Activated naive CD4-positive, alpha-beta T cell (primary cell): ENCODE measurements at places on chromosomes 5 and 9.

GRCh38 chr9:21154018-21154608 lies 12.3 kb downstream of the IFNA21 start:
- no peak for DNase-seq

DNA sequence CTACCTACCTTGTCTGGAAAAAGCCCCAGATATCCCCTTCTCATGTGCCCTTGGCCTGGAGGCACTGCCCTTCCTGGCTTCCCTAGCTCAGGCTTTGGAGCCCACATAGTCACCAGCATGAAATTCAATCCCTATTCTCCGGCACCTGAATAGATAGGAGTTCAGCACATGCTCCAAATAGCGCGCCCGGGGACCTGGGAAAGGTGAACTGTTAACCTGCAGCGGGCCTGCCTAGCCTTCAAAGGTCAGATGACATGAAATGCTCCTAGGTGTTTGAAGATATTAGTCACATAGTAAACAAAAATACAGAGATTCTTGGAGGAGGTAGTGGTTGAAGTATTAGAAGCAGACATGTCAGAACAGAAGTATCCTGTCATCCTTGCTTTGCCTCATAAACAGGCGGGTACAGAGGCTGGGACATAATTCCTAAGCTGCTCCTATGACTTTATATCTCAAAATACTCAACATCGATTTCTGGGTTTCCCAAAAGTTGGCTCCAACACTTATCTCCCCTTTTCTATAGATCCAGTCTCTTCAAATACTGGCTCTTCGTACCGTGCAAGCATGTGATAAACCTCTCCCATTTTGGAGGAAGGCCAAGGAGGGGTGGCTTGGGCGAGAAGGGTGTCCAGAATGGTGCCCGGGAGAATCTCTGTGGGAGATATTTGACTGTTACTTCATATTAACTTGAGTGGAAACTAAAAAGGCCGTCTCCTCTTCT lies 88.0 kb upstream of the ANKH start:
- no peak for DNase-seq

DNA sequence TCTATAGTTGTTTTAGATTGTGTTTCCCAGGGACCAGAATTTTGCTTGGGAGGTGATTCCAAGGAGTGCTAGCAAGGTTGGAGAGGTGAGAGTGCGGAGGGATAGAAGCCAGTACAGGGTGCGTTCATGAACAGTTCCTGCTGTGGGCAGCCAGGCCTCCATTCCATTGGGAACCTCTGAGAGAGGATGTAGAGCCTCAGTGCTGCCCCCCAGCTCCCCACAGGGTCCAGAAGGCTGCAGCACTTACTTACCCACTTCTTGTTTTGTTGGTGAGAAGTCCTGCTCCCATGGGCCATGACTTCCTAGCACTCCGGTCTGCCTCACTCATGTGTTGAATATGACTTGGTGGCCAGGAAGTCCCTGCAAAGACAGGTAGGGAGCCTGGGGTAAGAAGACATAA lies 128.2 kb upstream of the GAS1 start:
- DNase-seq = no peak

DNA sequence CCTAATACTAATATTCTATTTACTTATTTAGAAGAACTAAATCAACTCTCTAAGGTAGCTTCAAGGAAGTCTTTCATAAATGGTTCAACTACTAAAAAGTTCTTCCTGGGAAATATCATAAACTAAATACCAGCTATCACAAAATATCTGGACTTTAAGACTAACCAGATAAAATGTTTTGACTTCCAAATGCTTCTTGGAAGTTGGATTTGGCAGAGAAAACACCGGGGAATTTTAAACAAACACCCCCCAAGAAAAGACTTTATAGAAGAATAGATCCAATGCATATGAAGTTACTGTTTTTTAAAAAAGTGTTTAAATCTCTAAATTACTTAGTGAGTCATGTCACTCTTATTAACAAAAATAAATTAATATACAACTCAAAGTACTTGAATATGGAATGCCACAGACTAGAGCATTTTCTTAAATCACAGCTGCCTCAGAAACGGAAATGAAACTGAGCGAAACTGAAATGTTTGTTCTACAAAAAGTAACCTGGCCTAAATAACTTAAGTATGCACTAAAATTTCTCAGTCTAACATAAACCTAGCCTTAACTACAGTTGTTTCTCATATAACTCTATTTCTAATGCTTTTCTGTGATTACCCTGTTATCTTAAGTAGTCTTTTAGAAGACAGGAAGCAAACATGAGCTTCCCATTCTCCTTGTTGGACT lies 6.8 kb downstream of the ABCA1 start:
- no peak for DNase-seq

DNA sequence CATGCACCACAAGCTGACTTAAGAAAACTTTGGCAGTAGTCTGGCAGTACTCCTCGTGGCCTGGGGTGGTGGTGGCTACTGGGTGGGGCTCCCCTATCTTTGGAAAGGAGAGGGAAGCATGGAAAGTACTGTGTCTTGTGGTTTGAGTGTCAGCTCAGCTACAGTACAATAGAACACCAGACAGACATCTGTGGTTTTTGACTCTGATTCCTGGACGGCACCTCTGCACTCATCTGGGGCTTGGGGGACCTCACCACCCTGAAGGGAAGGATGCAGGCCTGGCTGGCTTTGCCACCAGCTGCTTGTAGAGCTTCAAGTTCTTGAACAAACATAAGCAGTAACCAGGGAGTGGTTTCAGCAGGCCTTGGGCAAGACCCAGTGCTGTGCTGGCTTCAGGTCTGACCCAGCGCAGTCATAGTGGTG lies 40.6 kb downstream of the TNFSF8 start:
- DNase-seq = no peak

DNA sequence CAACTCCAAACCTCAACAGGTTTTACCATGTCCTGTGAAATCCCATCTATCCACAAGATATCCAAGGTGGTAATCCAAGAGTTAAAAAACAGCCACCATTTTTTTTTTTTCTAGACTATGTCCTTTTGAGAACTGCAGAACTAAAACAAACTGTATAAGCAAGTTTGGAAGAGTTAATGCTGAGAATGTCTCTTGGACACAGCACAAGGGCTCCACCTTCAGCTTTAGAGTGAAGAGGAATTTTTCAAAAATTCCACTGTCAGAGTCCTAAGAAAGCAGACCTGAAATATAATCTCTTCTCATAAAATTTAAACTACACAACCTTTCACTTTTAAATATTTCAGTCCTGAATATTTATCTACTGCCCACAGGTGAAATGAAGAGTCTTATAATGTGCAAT lies 167.8 kb upstream of the CCNG1 start:
- no peak for DNase-seq

DNA sequence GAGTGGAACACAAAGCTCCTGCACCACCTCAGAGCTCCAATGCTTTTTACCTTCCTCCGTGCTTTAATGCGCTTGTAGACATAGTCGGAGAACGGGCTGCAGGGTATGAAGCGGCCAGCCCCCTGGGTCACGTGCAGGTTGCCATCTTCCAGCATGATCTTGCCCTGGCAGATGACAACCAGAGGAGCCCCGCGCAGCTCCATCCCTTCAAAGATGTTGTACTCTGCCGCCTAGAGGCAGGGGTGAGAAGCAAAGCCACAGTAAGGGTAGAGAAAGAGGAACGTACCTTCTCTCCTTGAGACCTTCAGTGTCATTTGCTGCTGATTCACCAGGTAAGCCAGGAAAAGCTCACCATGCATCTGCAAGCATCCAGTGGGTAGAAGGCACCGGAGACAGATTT lies 112.3 kb downstream of the DPYSL3 start:
- no peak for DNase-seq

DNA sequence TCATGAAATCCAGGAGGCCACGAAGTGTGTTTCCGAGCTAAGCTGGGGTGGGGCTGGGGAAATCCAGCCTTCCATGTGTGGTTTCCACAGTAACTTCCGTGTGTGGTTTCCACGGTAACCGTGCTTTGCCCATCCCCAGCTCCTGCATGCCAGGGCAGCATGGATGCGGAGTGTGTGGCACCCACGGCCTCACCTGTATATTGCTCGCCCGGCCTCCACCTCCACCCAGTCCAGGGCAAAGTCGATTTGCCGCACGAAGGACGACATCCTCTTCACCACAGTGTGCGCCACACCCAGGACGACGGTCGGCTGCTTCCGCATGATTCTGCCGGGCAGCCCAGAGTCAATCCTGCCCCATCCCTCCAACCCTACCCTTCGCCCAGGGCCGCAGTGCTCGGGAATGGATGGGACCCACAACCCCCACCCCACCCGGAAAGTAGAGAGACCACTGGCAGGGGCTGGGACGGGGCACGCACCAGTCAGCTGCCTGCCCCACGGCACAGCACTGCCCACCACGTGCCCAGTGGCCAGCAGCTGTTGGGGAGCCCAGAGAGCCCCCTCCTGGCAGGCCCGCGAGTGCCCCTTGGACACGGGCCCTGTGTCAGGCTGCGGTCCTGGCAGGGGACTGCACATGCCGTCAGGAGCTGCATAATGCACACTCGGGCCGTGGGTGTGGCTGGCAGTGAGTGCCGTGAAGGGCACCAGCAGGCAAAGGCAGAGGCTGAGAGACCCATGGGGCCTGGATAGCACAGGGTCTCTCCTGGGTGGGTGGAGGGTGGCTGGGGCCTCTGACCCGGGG lies 39.0 kb upstream of the NSMF start:
- DNase-seq = no peak

GRCh38 chr5:119708076-119708790 lies 78.9 kb downstream of the FAM170A start:
- no peak for DNase-seq

GRCh38 chr5:125109293-125109692 lies 362.9 kb upstream of the ZNF608 start:
- no peak for DNase-seq

GRCh38 chr9:8750639-8751051 lies 951.1 kb upstream of the DMAC1 start:
- DNase-seq = no peak

GRCh38 chr5:4627929-4628328 lies 512.2 kb upstream of the ADAMTS16 start:
- no peak for DNase-seq

DNA sequence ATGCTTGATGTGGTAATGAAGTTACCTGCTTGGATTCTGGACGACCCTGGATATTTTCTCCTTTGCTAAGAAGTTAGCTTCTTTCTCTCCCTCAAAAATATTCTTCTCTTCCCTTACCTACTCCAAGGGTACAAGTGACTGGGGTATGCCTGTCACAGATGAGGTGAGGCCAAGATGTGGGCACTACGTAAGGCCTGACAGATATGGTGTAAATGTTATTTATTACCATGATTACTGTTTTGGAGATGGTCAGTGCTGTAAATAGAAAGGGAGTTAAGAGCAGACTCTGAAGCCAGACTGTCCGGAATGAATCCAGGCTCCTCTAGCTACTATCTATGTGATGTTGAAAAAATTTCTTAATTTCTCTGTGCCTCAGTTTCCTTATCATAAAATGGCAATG lies 1.1 kb upstream of the KIAA1958 start:
- DNase-seq = no peak

- DNase-seq = no peak
These were observed 176.7 kb downstream of the CCDC171 start for GRCh38 chr9:15729507-15729906.

DNA sequence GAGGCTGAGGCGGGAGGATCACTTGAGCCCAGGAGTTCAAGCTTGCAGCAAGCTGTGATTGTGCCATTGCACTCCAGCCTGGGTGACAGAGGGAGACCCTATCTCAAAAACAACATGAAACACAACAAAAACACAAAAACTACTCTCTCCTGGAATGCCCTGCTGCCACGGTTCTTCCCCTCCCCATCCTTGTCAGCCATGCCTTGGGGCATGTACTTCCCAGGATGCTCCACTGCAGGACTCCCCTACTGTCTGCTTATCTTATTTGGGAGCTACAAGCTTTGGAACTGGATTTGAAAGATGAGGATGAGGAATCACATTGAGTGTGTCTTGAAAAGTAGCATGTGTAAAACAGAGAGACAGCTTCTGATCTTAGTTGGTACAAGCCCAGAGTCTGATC lies 40.1 kb upstream of the KIAA1958 start:
- no peak for DNase-seq

DNA sequence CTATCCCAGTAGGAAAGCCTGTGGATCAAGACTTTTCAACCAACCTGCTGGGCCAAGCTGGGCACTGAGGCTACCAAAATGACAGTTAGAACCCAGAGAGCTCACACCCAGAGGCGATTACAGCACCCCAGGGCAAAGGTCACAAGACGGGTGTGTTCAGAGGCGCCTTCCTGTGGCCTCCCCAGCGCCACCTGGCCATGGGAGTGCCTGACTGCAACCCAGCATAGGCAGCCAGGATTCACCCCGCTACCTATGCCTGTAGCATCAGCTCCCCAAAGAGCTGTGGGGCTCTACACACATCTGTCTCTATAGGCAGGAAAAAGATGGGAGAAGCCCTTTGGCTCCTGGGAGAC lies 33.5 kb downstream of the PDGFRB start:
- DNase-seq = no peak

DNA sequence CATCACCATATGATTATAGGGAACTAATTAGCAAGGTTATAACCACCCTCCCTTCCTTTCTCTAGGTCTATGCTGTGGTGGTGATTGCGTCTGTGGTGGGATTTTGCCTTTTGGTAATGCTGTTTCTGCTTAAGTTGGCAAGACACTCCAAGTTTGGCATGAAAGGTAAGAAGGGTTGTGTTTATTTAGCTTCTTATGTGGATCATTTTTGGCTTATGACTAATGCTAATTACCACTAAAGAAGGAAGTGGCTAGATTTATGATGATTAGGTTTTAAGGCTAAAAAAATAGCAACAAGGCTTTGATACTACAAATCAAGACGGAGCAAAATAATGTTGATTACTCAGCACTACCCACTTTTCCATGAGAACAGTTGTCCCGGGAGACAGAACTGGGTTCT lies 82.4 kb downstream of the NTRK2 start:
- no peak for DNase-seq

- no peak for DNase-seq
These were observed 3.7 kb downstream of the CDH6 start for GRCh38 chr5:31197183-31197582.

GRCh38 chr5:124310453-124310852 lies 436.0 kb downstream of the ZNF608 start:
- no peak for DNase-seq

- no peak for DNase-seq
These were observed 1915.8 kb upstream of the CDH6 start for GRCh38 chr5:29277642-29278041.

GRCh38 chr5:178627259-178627598 lies 379 bp upstream of the CLK4 start:
- DNase-seq = no peak

GRCh38 chr9:72305102-72305546 lies 59.9 kb downstream of the ZFAND5 start:
- DNase-seq = no peak

DNA sequence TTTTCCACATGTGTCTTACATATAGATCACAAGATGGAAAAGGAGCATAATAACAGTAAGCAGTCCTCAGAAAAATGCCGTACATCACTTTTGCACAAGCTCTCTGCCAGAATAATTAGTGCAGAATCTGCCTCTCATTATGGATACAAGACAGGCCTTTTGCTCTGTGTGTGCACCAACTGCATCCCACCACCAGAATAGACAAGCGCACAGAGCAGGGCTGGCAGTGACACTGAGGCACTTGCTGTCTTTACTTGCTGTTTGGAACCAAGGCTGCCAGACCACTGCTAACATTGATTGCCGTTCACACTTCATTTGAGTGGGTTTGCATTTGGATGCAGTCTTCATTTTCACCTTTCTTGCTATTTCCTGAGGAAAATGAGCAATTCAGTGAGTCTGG lies 741.3 kb downstream of the TLE1 start:
- DNase-seq = no peak
